ENCODE measurements at places on chromosomes 6 and 20. TPM values are rescaled to one million over a fixed set of nuclear protein-coding genes. Genes with fewer than 3 reads are reported as not detected.

- no peak for DNase-seq
Observed at GRCh38 chr6:105611606-105612005, 208.7 kb upstream of the PREP start.

- DNase-seq = no peak
Observed at GRCh38 chr20:18571009-18571408, 3.8 kb downstream of the SMIM26 start.

The NNAT gene
- 0.65 TPM for total RNA-seq

The LGSN gene
- not detected for total RNA-seq

The POPDC3 gene
- total RNA-seq = not detected

The MYH7B gene
- total RNA-seq = 0.57 TPM

Measured in posterior vena cava (tissue), 2 donors.